NCI-H774 (cell line): ENCODE measurements at places on chromosomes 12 and 14.

DNA sequence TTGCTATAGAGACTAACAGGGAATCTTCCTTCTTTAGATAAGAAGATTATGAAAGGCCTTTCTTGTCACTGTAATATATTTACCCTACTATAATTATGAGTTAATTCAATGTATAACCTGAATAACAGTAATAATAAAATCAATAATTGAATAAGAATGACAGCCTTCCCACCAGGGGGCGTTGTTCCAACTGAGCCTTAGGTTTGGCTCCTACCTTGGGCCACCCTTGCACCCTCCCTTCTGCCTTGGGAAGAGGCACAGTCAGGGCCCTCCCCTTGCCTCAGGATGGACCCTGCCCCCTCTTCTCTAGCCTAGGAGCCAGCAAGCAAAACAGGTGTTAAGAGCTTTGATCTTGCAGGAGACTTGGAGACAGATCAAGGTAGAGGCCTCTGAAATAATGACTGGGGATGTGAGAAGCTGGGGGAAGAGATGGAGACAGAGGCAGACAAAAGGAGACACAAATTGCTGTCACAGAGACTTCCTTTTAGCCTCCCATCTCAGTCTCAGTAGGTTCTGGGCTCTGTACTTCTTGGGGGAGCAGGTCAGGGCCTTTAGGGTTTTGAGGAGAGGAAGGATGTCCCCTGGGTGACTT is 40.1 kb upstream of the CISTR start:
- no peak for DNase-seq

DNA sequence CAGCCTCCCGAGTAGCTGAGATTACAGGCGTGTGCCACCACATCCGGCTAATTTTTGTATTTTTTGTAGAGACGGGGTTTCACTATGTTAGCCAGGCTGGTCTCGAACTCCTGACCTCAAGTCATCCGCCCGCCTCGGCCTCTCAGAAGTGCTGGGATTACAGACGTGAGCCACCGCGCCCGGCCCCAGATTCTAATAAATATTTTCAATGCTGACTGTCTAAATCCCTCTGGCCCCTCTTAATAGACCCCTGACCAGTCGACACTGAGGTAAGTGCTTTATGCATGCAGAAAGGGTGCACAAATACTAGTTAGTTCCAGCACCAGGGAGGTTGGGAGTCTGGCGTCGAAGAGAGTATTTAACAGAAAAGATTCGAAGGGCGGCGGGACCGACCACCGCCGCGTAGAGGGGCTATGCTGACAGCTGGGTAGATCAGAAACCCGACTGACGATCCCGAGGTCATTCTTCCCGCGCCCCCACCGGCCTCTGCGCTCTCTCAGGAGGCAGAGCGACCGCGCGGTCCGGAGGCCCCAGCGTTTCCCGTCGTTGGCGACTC is 1.1 kb upstream of the SPATS2 start:
- no peak for DNase-seq

- DNase-seq = no peak
Observed at GRCh38 chr14:95462491-95462890, 54.0 kb downstream of the SYNE3 start.

GRCh38 chr14:49982082-49982481 is 89.2 kb downstream of the ARF6 start:
- DNase-seq = no peak

DNA sequence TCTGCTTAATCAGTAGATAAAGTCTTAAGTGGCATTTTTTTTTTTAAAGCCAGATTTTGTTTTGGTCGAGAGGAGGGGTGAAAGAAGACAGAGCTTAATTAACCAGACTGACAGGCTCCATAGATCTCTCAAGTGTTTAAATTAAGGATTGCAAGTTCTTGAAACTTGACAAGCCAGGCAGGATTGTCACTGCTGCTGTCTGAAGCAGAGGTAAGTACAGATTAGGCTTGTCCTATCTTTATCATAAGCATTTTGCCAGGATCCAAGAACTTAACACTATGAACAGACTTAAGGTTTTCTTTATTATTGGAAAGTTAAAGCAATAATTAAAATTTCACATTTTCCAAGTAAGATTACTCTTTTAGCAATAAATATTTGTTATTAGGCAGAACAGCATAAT is 179.6 kb upstream of the LMO3 start:
- no peak for DNase-seq

GRCh38 chr12:79897617-79898016 is 37.3 kb downstream of the PPP1R12A start:
- no peak for DNase-seq

- DNase-seq = no peak
Observed at GRCh38 chr14:57671021-57671420, 177.4 kb upstream of the CCDC198 start.

DNA sequence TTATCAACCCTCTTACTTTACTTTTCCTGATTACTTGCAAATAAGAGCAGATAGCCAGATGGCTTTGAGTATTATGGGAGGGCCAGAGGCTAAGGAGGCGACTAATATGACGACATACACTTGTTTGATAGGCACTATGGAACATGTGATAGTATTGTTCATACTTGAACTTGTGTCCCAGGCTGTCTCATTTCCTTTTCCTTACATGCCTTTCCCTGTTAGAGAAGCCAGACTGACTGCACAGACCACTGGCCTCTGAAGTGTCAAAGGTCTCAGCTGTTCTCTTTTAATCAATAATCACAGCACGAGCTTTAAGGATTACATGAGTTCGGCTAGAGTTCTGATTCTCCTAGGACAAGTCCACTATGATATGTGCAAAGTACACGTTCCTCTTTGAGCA is 326.0 kb downstream of the PRKD1 start:
- no peak for DNase-seq

DNA sequence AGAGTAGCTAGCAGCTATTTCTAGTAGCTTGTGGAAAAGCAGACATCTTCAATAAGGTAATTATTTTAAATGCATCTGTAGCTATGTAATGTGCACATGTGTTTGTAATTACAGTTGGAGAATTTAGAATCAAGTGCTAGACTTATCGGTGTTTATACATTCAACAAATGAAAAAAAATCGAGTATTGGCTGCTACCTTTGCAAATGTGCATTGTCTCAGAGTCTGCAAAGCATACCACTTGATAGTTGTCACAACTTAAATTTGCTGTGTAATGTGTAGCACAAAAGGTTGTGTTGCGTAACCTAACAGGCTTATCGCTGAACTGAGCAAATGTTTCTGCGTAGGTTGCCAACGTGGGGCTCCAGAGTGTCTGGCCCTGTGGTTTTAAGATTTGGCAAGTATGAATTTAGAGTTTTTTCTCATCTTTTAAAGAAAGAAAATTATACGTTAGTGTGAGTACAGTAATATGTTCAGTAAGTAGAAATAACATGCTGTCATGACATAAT is 44.3 kb downstream of the TMTC2 start:
- no peak for DNase-seq

DNA sequence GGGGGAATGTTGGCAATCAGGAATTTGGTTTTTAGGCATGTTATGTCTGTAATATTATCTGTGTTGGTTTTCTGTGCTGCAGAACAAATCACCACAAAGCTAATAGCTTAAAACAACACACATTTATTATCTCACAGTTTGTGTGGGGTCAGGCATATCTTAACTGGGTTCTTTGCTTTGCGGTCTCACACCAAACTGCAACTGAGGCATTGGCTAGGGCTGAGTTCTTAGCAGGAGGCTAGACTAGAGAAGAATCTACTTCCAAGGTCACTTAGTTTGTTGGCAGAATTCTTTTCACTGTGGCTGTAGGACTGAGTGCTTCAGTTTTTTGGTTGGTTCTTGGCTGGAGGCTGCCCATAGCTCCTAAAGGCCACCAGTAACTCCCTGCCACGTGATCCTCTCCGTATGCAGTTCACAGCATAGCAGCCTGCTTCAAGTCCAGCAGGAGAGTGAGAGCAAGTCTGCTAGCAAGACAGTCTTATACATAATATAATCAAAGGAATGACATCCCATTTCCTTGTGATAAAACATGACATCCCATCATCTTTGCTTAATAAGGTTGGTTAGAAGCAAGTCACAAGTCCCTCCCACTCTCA is 21.6 kb downstream of the ATF1 start:
- no peak for DNase-seq

- DNase-seq = no peak
Observed at GRCh38 chr12:51240971-51241370, 2.3 kb downstream of the DAZAP2 start.

GRCh38 chr12:42094277-42094676 is 50.4 kb downstream of the GXYLT1 start:
- no peak for DNase-seq
